ENCODE measurements at places on chromosomes 12 and 14.

- no peak for DNase-seq
These were observed 171.6 kb downstream of the DPY19L2 start for GRCh38 chr12:63496654-63497053.

- DNase-seq = no peak
These were observed 693.0 kb downstream of the NRXN3 start for GRCh38 chr14:78863143-78863542.

DNA sequence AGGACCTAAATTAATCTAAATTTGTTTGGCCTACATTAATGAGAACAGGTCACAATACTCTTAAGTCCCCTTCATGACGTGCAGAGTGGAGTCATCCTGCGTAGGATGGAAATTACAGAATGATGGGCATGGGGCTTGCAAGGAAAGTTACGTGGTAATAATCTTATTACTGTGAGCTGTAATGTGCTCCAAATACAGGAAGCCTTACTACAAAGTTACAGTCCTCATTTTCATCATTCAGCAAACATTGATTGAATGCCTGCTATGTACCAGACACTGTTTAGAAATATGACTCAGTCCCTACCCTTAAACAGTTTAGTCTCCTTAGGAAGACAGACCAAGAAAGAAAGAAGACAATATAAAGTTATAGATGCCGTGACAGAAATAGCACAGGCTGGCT, 9.4 kb downstream of the HIGD1C start:
- no peak for DNase-seq

DNA sequence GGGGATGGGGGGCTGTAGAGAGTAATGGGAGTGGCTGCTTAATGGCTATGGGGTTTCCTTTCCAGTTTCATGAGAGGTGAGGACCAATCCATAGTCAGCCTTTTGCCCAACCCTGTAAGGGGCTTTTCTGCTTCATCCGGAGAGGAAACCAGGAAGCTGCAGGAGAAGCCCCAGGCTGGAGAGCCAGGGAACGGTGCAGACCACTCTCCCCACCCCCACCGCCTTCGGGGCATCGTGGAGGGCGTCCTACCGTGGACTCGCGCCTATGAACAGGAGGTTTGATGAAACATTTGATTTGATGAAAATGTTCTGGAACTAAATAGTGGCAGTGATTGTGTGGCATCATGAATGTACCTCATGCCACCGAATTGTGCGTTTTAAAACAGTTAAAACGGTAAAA, 204.3 kb upstream of the DIO3 start:
- DNase-seq = no peak

All from CD14-positive monocyte (primary cell).